Activated CD8-positive, alpha-beta memory T cell treated with anti-CD3 and anti-CD28 coated beads for 4 hours (primary cell): ENCODE measurements at places on chromosomes 2 and 18.

DNA sequence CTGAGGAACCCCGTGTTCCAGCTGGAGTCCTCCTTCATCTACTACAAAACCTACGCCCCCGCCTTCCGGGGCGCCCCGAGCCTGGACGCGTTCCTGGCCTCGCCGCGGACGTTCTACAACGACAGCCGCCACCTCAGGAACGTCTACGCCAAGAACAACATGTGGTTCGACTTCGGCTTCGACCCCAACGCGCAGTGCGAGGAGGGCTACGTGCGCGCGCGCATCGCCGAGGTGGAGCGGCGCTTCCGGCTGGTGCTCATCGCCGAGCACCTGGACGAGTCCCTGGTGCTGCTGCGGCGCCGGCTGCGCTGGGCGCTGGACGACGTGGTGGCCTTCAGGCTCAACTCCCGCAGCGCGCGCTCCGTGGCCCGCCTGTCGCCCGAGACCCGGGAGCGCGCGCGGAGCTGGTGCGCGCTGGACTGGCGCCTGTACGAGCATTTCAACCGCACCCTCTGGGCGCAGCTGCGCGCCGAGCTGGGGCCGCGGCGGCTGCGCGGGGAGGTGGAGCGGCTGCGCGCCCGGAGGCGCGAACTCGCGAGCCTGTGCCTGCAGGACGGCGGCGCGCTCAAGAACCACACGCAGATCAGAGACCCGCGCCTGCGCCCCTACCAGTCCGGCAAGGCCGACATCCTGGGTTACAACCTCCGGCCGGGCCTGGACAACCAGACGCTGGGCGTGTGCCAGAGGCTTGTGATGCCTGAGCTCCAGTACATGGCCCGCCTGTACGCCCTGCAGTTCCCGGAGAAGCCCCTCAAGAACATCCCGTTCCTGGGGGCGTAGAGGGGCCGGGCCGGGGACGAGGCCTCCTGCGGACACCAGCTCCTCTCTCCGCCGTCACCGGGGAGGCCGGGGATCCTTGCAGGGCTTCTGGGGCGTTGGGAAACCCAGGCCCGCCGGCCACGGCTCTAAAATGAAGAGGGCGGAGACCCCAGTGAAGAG lies 5.3 kb upstream of the NEU4 start:
- DNase-seq = no peak

DNA sequence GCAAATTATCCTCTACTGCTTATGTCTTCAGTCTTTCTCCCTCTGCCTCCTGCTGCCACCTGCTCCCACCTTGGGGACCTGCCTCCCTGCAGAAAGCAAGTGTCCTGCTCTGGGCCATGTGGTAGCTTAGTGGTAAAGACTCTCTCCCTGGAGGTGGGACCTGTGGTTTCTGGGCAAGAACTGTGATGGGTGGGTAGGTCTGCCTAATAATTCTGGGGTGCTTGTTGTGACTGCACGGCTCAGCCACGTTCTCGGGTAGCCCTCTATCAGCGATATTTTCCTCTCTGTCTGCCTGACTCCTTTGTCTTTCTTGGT lies 16.4 kb upstream of the CD28 start:
- no peak for DNase-seq

DNA sequence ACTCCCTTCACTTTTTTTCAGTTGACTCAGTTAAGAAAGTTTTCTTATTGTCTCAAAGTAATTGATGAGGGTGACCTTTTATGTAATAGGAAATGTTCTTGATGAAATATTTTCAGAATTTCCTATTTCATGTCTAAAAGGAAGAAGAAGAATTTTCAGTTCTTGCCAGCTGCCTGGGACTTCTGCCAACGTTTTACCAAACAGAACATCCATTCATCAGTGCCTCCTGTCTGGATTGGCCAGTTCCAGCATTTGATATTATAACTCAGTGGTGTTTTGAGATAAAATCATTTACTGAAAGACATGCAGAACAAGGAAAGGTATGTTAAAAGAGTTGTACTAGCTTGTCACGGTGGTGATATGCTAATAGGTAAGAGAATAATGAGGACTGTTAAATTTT lies 104.7 kb upstream of the MYO3B start:
- DNase-seq = no peak

DNA sequence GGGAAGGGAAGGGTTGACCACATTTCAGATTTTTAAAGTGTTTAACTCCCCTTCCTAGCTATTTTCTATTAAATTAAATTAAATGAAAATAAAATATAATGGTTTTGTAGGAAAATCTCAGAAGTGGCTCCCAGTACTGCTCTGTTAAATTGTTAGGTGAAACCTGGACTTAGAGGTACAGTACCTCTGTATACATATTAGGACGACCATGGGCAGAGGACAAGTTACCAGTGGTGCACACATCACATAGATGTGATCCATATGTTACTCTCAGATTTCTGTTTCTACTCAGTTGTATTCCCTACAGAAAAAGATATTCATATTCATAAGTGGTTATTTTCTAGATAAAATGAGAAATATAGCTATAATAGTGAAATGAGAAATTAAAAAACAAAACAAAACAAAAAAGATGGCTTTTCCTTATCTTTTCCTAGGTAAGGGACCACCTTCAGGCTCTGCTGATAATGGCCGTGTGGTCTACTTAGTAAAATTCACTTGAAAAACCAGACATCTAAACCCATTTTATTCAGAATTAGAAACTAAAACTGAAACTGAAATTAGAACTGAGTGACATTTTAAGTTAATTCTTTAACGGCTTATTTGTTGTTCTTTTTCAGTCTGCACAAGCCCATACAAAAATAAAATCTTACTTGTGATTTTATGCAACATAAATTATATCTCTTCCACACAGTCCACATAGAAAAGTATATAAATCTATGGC lies 832.5 kb upstream of the CHAC2 start:
- no peak for DNase-seq

- DNase-seq = no peak
These were observed 48.7 kb downstream of the IMPA2 start for GRCh38 chr18:12029786-12030584.
